ENCODE measurements at places on chromosomes 6 and 20.

- no peak for DNase-seq
These were observed 680.4 kb upstream of the IMPG1 start for GRCh38 chr6:76752841-76753240.

GRCh38 chr20:42792052-42792451 lies 397.7 kb downstream of the PTPRT start:
- no peak for DNase-seq

- no peak for DNase-seq
These were observed 24.1 kb upstream of the IPCEF1 start for GRCh38 chr6:154380741-154381140.

DNA sequence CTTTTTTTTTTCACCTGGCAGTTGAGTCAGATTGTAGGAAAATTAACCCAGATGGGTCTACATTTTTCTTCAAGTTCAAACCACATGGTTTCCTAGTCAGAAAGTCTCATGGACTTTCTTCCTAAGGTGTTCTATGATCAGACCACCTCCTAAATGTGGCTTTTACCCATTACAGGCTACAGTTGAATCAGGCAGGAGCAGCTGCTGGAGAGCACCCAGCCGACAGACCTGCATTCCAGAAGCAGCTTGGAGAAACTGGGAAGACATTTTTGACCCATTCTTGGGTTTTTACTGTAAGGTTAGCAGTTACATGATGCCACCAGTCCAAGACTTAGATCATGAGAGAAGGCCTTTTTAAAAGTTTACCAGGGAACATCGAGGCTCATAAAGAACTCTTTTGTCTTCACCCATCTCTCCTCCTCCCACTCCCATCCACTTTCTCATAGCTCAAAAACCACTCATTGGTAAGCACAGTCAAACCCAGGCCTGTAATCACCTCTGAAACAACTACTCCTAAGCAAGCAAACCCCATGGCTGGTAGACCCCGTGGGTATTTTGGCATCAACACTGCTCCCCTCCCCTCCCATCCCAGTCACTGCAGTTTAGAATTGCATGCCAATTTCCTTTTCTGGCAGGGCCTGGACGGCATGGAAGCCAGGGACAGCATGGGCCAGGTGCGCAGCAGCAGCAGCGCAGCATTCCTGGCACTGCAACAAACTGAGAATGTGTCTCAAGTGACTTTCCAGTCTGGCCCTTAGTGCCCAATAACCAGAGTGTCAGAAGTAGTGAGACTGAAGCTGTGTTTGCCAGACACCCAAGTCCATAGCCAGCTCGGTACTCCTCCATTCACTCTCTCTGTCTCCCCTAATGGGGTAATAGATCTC lies 113.7 kb downstream of the CLIC5 start:
- DNase-seq: no peak

DNA sequence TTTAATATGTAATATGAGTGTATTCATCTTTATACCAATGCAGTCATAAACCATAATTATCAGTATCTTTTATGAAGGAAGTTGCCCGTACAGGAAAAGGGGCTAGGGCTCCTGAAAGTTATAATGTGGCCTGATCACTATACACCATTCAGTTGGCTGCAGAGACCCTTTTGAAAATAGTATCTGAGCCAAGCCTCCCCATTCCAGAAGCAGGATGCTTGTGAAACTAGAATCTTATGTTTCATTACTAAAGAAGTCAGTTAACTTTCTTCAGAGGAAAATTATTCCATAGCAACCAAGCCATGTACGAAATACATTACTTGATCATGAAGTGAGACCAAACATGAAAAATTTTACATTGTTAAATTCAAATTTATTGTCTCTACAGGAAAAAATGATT lies 251.5 kb upstream of the TCF21 start:
- DNase-seq: no peak

- no peak for DNase-seq
These were observed 348.3 kb downstream of the CDH26 start for GRCh38 chr20:60306551-60306950.

GRCh38 chr6:42263165-42263728 lies 45.6 kb upstream of the MRPS10 start:
- DNase-seq: no peak

GRCh38 chr20:44781791-44782190 lies 28.6 kb downstream of the RIMS4 start:
- DNase-seq: no peak

- no peak for DNase-seq
These were observed 286.2 kb downstream of the FARS2 start for GRCh38 chr6:5547556-5547955.

- DNase-seq: no peak
These were observed 3.5 kb downstream of the RBM39 start for GRCh38 chr20:35738410-35739179.

GRCh38 chr6:148316308-148316707 lies 26.3 kb upstream of the SASH1 start:
- DNase-seq: no peak

DNA sequence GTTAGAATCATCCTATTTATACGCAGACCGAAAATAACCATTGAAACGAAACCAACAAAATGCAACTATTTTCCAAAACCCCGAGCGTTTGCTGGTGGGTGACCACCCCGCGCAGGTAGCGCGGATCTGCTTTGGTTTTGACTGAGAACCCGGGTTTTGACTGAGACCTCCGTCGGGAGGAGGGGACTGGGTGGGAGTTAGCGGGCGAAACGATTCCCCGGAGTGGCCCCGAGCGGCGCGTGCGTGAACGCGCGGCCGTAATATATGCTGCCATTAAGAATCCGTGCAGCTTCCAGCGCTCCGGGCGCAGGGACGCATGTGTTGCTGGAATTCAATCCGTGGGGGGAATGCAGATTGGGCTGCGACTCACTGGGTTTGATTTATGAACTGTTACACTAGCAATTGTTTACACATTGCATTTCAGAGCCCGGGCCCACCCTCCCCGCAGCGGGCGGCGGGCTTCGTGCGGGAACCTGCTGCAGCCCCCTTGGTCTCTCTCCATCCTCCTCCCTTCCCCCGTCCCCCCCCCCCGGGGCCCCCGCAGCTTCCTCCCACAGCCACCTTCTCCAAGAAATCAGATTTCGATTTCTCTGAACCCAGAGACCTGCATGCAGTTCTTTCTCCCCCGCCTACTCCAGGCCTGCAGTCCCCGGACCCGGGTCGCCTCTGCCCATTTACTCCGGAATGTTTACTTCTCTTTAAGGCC lies 9.9 kb downstream of the NRN1 start:
- no peak for DNase-seq

GRCh38 chr6:42118162-42119001 lies 24.0 kb downstream of the C6orf132 start:
- no peak for DNase-seq

DNA sequence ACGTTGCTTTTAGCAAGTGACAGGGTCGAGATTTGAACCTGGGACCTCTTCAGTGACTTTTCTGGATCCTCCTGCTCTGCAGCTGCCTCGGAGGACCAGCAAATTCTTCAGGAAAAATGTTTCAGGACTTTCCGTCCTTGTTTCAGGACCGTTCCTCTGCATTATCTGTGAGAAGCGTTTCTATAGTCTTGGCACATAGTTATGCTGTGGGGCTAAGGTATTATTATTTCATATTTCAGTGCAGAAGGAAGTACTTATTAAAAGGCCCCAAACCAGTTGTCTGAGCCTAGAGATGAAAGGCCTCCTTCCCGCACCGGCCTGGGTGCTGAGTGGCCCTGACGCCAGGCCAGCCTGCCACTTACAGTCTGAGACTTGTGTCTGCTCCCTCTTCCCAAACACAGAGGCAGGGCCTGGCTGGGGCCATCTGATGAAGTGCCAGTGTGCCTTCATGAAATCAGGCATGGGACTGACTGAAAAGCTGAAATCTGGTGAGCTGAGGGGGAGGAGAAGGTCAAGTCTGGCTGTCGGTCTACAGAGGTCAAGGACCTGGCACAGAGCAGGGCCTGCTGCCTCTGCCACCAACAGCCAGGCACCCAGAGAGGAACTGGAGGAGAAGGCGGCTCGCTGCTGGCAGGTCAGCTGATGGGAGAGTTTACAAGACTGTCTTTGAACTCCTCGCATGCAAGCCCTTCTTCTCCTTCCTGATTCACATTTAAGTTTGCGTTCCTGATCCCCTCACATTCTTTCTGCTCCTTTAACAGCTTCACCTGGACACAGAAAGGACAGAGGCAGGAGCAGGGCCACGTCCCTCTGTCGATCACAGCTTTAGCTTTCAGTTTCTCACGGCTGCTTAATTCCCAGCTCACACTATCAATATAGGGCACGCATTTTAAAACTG lies 8.9 kb upstream of the QKI start:
- no peak for DNase-seq

DNA sequence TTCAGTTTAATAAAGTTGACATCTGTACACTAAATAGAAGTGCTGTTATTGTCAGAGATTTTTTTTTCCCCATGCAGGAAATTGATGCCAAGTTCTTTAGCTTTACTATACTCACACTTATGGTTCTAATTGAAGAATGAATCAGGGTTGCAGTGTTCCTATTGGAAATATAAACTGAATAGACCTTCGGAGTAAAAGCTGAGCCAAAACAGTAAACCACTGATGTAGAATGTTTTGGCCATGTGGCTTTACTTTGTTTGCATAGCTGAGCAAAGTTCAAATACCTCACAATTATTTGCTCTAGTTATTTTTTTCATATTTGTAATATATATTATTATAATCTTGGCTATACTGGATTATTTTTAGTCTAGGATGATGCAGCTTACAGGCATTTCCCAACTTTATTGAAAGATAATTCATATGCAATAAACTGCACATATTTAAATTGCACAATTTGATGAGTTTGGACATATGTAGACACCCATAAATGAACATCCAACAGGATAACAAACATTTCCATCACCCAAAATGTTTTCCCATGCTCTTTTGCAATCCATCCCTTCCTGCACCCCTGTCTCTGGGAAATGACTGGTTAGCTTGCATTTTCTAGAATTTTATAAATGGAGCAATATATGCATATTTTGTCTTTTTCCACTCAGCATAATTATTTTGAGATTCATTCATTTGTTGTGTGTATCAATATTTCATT lies 105.8 kb upstream of the NOX3 start:
- DNase-seq: no peak

- no peak for DNase-seq
These were observed 8.7 kb upstream of the RPS21 start for GRCh38 chr20:62378215-62378614.

DNA sequence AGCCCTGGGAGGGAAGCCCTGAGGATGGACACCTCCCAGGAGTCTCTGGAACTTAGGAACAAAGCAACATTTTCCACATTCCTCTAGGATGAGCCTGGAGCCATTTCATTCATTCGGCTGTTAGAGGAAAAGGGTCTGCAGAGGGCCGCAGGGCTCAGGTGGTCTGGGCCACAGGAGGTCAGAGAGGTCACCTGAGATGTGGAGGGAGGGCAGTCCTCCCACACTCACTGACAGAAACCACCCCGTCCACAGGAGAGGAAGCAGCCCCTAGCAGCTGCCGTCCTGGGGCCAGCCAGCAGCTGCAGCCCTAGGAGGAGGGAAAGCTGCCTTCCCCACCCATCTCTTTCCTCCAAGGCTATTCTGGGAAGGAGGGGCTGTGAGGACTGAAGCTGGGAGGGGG lies 207.0 kb downstream of the CDC5L start:
- no peak for DNase-seq

- no peak for DNase-seq
These were observed 104.0 kb downstream of the ISM1 start for GRCh38 chr20:13325033-13325432.

GRCh38 chr20:45500022-45500421 lies 15.4 kb downstream of the SPINT3 start:
- DNase-seq: no peak

GRCh38 chr20:41524980-41525613 lies 93.1 kb downstream of the CHD6 start:
- DNase-seq: no peak

- no peak for DNase-seq
These were observed 91.3 kb upstream of the SHLD1 start for GRCh38 chr20:5658912-5659345.

GRCh38 chr6:53458105-53458866 lies 86.6 kb downstream of the GCLC start:
- no peak for DNase-seq

- DNase-seq: peak; percentile 60
These were observed at the start of gene TPBG for GRCh38 chr6:82363428-82364086. TSS of gene TPBG (plus strand) at chr6:82363817. CDS start at chr6:82364962, 1,145 bp downstream.

GRCh38 chr6:6557886-6558285 lies 30.6 kb upstream of the LY86 start:
- DNase-seq: no peak

GRCh38 chr6:131255911-131256310 lies 120.6 kb downstream of the AKAP7 start:
- no peak for DNase-seq

- DNase-seq: no peak
These were observed 128.4 kb downstream of the TIAM2 start for GRCh38 chr6:155123520-155123919.

GRCh38 chr20:11437611-11438380 lies 479.9 kb upstream of the BTBD3 start:
- DNase-seq: no peak

GRCh38 chr20:1876975-1877608 lies 18.1 kb upstream of the SIRPA start:
- DNase-seq: no peak

DNA sequence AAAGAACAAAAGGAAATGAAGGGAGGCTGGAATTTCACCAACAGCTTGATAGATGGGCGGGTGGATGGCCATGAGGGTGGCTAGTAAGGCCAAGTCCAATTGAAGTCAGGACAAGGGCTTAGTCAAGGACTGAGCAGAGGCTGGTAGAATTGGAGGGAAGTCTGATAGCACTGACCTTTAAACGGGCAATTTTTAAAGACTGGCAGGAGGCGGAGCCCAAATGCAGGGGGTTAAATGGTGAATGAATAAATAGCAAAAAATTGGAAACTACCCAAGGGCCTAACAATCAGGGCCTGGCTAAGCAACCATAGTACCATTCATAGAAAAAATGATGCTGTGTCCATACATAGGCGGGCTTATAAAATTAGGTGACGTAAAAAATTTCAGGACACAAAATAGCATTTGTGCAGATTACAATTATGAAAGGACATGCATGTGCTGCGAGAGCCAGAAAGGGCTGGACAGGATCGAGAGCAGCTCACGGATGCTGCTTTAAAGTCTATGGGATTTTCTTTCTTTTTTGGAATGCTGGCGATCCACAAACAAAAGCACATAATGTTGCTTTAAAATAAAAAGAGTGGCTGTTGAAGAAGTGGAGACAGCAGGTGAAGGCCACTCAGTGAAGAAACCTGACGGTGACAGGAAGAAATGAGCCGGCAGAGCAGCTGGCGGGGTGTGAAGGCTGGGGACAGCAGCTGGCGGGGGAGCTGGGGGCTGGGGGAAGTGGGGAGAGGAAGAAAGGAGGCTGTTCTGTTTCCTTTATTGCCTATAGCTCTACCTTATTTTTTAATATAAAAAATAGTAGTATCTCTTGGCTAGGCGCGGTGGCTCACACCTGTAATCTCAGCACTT lies 42.8 kb upstream of the TAF8 start:
- no peak for DNase-seq

- DNase-seq: no peak
These were observed 119.9 kb upstream of the CEP85L start for GRCh38 chr6:118771253-118771652.

- no peak for DNase-seq
These were observed 102.1 kb upstream of the TMEM181 start for GRCh38 chr6:158457616-158458278.
